NCI-H526 (cell line): ENCODE measurements at places on chromosomes 13 and 19.
A peak's percentile ranks its signal among the peaks of the same experiment; 100 is the strongest.

DNA sequence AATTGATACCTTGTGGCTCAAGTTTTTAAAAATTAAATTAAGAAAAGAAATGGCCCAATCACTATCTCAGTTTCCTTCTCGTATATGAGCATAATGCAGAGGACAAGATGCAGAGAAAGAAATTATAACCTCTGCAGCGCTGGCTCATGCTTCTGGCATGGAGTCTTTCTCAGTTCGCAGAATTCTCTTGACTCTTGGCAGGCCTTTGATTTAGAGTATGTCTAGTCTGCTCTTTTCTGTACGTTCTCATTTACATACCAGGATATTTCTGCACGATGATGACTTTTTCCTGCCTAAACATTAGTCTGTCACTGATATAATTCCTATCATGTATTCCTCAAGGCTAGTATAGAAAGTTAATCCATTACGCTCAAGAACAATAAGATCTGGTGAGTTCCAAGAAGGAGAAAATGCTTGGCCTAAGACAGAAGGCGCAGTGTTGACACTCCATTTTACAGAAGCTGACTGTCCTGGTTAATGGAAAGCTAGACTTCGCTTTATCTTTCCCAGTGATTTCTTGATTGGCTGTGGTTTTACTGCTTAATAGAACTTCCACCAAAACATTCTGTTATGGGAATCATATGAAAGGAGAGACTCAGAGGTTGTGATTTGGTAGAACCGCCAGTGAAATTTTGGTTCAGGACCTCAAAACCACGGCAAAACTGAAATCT, 1.7 kb upstream of the SMAD9 start:
- DNase-seq, result no peak

DNA sequence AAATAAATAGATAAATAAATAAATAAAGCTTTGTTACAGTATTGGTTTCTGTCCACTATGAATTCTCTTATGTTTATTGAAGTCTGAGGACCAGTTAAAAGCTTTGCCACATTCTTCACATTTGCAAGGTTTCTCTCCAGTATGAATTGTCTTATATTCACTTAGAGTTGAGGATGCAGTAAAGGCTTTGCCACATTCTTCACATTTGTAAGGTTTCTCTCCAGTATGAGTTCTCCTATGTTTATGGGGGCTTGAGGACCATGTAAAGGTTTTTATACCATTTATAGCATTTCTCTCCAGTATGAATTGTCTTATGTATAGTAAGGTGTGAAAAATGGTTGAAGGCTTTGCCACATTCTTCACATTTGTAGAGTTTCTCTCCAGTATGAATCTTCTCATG, 168.3 kb downstream of the ZNF737 start:
- DNase-seq, result no peak

- no peak for DNase-seq
Observed at GRCh38 chr19:1290196-1290702, 4.6 kb downstream of the EFNA2 start.

- DNase-seq, result no peak
Observed at GRCh38 chr19:46408664-46409039, 4.7 kb downstream of the CCDC8 start.

DNA sequence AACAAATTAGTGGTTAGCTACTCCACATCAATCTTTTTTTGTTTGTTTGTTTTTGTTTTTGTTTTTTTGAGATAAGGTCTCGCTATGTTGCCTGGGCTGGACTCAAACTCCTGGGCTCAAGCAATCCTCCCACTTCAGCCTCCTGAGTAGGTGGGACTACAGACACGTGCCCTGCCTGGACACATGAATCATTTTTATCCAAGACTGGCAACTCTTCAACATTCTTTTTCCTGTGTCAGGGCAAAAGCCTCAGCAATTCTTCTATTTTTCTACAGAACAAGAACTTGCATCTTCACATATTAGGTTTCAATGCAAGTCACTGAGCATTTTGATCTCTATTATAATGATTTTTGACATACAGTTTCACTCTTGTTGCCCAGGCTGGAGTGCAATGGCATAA, 76.8 kb upstream of the LRCH1 start:
- DNase-seq, result no peak

- DNase-seq, result no peak
Observed at GRCh38 chr13:20001366-20002190, 43.1 kb downstream of the ZMYM2 start.

- DNase-seq, result peak; percentile 83
Observed at GRCh38 chr13:30466358-30466714, 600 bp upstream of the HMGB1 start.

DNA sequence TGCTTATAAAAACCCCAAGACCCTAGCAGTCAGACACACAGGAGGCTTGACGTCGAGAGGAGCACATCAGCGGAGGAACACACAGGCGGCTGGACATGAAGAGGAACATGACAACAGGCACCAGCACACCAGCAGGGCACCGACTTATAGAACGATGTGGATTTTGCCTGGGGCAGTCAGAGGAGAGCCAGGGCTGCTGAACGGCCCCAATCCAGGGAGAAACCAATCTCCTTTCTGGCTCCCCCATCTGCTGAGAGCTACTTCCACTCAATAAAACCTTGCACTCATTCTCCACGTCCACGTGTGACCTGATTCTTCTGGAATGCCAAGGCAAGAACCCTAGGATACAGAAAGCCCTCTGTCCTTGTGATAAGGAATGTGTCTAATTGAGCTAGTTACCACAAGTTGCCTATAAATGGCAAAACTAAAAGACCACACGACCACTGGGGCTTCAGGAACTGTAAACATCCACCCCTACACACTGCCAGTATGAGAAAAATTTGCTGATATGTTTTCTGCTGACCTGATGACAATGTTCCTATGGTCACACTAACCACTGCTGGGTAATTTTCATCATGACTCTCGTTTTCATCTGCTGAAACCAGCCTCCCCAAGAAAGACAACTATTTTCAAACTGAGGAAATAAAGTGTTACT, 35.8 kb upstream of the CEACAM21 start:
- no peak for DNase-seq

GRCh38 chr19:16457195-16457953, 14.4 kb downstream of the EPS15L1 start:
- no peak for DNase-seq

GRCh38 chr19:4229179-4229931, at the start of gene EBI3:
EBI3 (plus strand) TSS chr19:4229523; CDS start chr19:4229551, 28 bp downstream.
- no peak for DNase-seq

GRCh38 chr19:17725422-17726078, 6.3 kb downstream of the MAP1S start:
- no peak for DNase-seq

GRCh38 chr19:34539396-34539795, 57.8 kb downstream of the WTIP start:
- no peak for DNase-seq

DNA sequence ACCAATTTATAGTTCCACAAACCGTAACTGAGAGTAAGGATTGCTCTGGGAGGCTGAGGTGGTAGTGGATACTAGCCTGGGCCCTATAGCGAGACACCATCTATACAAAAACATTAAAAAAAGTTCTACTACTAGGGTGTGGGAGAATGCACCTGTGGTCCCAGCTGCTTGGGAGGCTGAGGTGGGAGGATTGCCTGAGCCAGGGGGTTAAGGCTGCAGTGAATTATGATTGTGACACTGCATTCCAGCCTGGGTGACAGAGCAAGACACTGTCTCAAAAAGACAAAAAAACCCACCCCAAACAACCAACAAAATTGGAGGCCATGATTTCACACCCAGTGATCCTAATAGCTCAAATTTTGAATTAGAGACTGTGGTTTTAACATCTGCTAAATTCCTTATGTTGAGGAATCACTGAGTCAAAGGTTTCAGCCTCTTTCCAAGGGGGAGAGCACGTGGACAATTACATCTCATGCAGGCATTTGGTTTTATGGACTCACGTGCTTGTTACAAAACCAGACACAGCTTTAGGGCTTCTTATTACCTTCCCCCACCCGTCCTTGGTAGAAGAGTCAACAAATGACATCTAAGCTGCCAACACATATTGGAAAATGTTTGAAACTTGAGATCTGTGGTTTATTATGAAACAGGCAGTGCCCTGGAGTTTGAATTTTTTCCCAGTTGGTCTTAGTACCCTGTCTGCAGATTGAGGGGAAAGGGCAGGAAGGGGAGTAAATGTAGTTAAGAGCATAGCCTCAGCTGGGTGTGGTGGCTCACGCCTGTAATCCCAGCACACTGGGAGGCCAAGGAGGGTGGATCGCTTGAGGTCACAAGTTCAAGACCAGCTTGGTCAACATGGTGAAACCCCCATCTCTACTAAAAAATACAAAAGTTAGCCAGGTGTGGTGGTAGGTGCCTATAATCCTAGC, 18.5 kb downstream of the CYP2A6 start:
- no peak for DNase-seq

DNA sequence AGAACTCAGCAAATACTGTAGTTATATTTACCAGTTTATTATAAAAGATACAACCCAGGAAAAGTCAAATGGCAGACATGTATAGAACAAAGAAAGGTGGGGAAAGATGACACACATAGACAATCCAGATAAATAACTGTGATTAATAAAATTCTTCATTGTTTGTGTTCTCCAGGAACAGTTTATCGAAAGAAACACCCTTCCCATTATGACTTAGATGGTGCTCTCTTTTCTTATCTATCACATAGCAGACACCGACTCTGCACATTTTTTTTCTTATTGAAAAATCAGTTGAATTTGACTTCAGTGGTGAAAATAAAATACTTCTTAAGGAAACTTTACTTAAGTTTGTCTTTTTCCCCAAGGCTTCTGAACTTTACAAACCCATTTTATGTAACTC, 6.2 kb downstream of the ZNF708 start:
- no peak for DNase-seq

DNA sequence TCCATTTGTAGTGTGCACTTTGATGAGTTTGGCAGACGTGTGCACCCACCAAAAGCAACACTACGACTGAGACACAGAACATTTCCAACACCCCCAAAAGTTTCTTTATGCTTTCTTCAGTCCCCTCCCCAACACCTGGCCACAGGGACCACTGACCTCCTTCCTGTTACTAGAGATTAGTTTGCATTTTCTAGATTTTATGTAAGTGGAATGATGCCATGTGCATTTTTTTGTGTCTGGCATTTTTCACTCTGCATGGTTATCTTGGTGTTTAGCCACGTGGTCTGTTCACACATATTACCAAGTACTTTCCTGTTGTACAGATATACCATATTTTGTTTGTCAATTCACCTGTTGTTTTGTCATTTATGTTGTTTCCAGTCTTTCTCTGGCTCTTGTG, 44.6 kb upstream of the URI1 start:
- no peak for DNase-seq

DNA sequence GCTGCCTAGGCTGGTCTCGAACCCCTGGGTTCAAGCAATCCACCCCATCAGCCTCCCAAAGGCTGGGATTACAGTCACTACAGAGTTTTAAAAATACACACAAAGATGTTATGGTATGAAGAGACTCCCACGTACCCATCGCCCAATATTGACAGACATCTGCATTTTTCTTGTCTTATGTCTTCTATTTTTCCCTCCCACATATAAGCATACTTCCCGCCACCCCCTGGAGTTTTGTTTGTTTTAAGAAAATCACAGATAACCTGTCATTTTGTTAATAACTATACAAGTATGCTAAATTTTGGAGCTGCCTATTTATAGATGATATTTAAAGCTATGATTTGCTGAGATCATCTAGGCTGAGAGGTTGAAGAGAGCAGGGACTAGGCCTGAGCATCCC, 6.2 kb upstream of the SMG9 start:
- DNase-seq, result no peak

DNA sequence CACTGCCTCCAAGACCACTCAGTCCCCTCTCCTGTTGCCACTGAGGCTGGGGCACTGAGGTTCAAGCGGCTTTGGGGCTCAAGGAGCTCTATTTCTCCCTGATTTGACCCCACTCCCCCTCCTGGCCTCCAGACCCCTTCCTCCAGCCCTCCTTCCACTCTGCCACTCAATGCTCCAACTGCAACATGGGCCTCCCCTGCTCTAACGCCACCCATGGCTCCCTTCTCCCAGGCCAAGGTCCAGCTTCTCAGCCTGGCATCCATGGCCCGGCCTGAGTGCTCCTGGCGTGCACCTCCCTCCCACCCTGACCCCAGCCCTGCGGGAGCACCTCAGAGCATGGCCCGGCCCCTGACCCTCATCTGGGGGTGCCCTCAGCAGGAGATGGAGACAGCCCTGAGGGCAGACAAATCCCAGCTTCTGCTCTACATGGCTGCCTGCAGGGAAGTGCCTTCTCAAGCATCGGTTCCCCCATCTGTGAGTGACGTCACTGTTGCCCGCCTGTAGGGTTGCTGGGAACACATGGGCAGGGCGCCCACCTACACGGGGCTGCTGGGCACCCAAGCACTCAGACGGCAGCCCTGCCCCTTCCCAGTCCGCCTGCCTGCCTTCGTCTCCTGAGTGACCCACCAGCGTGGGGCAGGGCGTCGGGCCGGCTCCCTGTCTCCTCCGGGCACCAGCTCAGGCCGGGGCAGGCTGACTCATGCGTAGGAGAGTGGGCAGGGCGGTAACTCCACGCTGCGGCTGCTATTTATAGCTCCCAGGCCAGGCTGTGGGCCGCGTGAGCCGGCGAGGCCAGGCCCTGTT, 1.6 kb upstream of the DIRAS1 start:
- no peak for DNase-seq

DNA sequence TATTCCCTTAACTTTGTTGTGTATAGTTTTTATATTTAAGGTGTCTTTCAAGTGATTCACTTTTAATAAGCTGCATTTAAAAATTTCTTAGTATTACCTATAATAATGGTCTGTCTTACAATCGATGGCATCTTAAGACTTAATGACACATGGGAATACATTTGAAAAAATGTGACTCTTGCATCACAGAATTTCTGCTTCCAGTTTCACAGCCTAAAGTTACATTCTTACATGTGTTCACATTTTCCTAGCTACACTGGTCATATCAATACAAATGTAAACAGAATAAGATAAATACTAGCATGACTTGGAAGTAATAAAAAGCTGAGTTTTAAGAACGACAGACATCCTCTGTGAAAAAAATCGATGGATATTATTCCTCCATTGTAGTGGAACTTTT, 1597.1 kb upstream of the MIR17HG start:
- no peak for DNase-seq

GRCh38 chr13:25768838-25769237, 283.0 kb downstream of the SHISA2 start:
- no peak for DNase-seq

GRCh38 chr13:71876648-71877255, 9.7 kb upstream of the DACH1 start:
- no peak for DNase-seq

- no peak for DNase-seq
Observed at GRCh38 chr19:48618278-48618915, 581 bp downstream of the RPL18 start.
